Lung (tissue), 17 donors: ENCODE measurements at places on chromosomes 12 and 14.

DNA sequence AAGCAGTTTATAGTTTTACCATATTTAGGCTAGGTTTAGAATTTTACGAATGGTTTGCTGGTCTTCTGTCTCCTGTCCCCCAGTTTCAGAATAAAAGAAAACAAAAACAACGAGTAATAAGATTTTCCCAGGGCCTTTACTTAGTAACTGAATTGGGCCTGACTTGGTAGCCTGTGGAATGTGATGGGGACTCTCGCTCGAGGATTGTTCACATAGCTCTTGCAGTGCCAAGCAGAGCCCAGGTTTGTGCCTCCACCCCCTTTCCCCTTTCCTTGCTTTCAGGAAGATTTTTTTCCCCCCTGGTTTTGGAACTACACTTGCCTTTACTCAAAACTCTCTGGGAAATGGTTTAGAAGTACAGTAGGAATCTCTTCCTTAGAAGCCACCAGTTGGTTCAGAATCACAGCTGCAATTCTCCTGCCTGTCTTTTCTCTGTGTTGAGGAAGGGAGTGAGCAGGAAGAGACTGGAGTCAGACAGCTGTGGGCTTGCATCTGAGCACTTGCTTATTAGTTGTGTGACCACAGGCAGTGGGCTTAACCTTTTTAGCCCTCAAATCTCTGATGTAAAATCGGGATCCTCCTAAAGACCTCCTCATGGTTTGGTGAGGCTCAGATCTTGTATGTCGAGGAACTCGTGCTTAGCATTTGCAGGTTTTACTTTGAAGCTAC is 501.2 kb downstream of the PCNX1 start:
- DNase-seq: peak; percentile 46

GRCh38 chr12:7142056-7142644 is 12.0 kb downstream of the CLSTN3 start:
- DNase-seq: peak; percentile 58

GRCh38 chr12:53499266-53500141 is at the start of gene MAP3K12:
MAP3K12 (minus strand) TSS chr12:53499458; CDS start chr12:53487391, 12,067 bp downstream.
- peak; percentile 78 for DNase-seq

DNA sequence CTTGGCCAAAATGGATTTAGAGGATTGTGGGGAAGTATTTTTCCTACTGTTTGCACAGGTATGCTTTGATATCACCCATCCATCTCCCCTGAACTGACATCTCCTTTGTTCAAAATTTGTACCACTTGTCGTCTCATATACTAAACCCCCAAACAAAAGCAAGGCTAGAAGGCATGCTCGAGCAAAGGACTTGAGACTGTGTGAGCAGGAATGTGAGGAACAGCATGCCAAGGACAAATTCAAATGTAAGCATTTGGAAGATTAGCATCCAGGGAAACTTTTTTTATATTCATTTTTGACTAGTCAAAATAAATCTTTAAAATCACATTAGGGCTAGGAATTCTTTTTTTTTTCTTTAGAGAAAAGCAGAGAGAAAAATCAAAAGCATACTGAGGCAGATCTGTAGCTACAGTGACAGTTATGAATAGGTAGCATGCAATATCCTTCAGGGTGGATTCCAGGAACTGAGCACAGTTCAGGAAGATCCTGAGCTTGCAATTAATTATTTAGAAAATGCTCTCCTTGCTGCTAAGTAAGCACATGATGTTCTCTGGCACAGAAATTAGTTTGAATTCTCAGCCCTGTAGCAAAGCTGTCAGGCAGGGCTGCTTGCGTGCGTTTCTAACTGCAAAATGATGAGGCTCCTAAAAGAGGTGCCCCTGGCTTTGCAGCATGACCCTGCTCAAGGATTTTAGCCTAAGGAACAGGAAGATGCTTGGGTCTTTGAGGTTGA is 327.7 kb downstream of the LRIG3 start:
- no peak for DNase-seq

DNA sequence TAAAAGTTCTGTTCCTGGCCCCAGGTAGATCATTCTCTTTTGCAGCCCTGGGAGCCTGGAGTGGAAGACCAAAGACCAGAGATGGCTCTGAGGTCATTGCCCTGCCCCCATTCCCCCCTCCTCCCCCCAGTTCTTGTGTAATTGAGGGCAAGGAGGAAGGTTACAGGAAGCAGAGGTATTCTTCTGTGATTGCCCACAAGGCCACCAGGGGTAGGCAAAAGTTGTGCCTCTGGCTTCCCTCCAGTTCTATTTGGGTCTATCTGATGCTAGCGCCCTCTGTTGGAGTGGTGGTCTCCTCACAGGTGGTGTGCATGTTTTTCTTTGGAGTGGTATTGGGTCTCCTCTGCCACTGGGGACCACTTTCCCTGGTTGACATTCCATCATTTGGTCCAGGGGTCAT is 41.2 kb upstream of the CRY1 start:
- no peak for DNase-seq

DNA sequence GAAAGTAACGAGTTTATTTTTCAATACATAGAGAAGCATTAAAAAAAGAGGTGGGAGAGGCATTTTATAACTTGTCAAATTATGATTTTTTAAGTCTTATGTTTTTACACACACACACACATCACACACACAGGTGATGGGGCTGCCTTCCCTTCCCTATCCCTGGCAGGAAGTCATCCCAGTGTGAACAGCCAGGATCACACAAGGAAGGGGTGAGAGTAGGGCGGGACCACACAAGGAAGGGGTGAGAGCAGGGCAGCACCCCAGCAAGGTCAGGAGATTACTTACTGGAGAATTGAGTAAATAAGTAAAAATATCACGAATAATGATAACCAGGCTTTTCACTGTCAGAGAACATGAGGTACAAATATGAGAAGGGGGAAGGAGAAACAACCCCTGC is 372.6 kb downstream of the SEC23A start:
- DNase-seq: no peak

GRCh38 chr12:103640410-103640809 is 53.3 kb downstream of the STAB2 start:
- no peak for DNase-seq

- peak; percentile 70 for DNase-seq
Measured at GRCh38 chr12:31682136-31682962, 22.9 kb downstream of the ETFBKMT start.

- peak; percentile 73 for DNase-seq
Measured at GRCh38 chr14:80212023-80212397, 706 bp upstream of the DIO2 start.

DNA sequence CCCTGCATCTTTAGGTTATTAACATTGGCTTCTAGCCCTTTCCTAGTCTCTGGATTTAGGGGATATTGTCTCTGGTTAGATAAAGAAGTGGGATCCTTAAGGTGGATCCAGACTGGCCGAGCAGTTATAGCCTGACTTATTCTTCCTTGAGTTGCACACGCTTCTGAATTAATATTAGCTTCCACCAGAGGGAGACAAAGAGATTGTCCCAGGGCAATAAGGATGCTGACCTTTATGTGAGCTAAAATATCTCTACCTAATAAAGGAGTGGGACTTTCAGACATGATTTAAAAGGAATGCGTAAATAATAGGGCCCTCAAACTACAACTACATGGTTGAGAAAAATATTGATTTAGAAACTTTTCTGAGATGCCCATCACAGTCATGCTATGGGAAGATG is 139.7 kb downstream of the SLCO1B3 start:
- DNase-seq: peak; percentile 2
